ENCODE measurements at places on chromosomes 1 and 21.

DNA sequence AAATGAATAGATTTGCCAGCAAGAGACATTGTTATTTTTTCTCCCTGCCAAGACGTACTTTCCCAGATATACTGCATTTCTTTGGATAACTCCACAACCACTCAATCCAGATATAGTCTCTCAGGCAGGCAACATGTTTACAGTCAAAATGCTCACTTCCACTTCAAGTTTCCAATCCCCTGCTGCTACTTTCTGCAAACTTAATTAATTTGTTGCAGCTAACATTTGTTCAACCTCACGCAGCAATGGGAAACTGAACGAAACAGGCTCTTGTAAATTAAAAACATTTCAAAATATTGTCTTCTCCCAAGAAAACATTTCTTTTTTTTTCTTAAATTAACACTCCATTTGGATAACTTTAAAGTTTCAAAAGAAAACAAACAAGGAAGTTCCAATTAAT lies 45.7 kb upstream of the PROX1 start:
- no peak for DNase-seq

DNA sequence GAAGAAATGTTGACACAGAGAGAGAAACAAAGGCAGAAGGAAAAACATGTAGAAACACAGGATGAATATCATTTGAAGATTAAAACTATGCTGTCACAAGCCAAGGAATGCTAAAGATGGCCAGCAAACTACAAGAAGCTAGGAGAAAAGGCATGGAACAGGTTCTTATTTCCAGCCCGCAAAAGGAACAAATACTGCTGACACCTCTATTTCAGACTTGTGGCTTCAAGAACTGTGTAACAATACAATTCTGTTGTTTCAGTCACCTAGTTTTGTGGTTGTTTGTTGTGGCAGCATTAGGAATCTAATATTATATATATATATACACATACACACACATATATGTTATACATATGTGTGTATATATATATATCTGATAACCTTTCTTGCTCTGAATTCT lies 1543.9 kb downstream of the KCNT2 start:
- DNase-seq = no peak

- DNase-seq = no peak
Measured at GRCh38 chr1:57063406-57064125, 97.8 kb upstream of the C8B start.

GRCh38 chr1:169546087-169546995 lies 39.9 kb downstream of the F5 start:
- peak; percentile 54 for DNase-seq

DNA sequence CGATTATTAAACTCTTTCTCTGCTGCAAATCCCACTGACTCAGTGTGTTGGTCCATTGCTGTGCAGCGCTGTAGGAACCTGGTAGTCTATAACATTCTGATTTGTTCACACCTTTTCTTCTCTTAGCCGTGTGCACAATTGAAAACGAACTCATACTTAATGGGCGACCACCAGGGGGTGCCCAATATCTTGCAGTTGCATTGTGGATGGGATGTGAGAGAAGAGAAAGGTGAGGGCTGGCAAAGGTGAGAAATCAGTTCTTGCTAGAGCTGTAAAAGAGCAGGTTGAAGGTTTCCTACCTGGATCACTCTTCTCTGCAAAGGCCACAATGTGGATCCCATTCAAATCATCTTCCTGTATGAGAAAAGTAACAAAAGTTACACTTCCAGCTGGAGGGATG lies 51.0 kb downstream of the CASQ2 start:
- DNase-seq = peak; percentile 37

All from HEK293T (cell line).